ENCODE measurements at places on chromosomes 7 and 10.

DNA sequence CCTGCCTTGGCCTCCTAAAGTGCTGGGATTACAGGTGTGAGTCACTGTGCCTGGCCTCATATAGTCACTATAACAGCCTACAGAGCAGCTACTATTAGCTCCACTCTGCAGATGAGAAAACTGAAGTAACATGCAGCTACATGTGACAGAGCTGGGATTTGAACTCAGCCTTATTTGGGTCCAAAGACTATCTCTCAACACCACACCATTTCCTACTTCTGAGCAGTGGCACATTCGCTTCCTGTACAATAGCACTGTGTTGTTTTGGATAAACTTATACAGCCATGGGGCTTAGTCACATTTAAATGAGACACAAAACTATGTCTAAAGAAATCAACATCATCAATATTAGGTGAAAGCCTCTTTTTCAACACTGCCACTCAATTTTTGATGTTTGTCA, 69.8 kb upstream of the DNAJB12 start:
- DNase-seq = no peak

DNA sequence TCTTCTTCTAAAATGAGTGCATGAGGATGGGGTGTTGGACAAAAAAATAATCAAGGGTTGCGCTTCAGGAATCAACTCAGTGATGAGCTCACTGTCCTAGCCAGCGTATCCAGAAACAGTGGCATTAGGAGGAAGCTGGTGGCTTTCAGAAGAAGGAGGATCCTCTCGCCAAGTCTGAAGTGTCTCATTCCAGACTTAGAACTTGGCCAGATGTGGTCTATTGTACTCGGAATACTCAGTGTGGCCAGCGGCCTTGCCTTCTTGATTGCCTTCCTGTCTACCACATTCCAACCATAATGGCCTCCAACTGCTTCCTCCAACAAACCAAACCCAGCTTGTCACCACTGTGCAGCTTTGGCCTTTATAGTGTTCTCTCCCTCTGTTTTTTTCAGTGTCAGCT, 732.4 kb downstream of the KCNMA1 start:
- DNase-seq = no peak

- peak; percentile 4 for DNase-seq
These were observed 41.7 kb downstream of the PPP1R3C start for GRCh38 chr10:91590904-91591796.

DNA sequence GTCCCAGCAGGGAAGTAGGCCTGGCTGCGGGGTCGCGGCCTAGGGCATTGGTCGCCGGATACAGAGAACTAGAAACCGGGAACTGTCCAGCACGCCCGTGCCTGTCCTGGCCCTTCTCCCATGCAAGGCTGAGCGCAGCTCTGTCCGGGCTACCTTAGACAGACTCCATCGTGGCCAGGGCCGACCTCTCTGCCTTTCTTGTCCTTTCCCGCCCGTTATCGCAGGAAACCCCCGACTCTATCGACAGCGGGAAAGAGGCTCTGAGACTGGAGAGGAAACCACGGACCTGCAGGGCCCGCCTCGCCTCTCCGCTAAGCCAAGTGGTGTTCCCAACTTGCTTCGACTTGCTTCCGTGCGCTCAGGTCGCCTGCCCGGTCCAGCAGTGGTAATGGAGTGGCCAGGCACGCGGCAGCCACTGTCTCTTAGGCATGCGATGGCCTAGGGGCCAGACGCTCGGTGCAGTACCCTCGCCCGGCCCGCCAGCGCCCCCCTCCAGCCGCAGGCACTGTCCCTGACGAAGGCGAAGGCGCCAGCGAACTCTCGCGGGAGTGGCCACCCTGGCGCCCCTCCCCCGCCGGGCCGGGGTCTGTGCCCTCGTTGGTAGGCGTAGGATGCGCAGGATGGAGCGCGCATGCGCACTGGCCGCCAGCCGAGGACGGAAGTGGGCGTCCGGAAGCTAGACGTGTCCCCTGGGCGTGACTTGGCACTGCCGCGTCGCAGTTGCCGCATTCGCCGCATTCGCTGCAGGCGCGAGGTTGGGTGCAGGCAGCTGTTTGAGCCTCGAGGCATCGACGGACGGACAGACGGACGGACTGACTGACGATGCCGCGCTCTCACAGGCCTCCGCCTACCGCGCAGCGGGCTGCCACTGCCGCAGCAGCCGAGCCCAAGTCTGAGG, 54.4 kb downstream of the MCMBP start:
- DNase-seq = no peak

GRCh38 chr7:135448753-135449152, 61.1 kb downstream of the CNOT4 start:
- no peak for DNase-seq

DNA sequence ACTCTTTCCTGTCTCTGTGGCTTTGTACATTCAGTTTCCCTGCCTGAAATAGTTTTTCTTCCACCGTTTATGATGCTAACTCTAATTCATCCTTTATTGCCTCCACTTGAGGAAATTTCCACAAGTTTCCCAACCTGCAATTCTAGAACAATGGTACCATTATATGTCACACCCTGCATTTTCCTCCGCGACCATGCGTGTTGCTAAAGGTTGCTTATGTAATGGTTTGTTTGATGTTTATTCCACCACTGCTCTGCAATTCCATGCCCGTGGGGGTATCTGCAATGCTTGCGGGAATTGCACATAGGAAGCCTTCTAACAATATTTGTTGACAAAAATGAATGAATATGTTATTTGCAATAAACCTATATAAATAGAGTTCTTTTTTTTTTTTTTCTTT, 69.5 kb upstream of the ST8SIA6 start:
- no peak for DNase-seq

GRCh38 chr7:3240826-3241430, 60.1 kb upstream of the SDK1 start:
- no peak for DNase-seq

GRCh38 chr7:129465080-129465479, 30.8 kb downstream of the STRIP2 start:
- DNase-seq = no peak

GRCh38 chr10:116118847-116119246, 154.2 kb downstream of the GFRA1 start:
- DNase-seq = no peak

DNA sequence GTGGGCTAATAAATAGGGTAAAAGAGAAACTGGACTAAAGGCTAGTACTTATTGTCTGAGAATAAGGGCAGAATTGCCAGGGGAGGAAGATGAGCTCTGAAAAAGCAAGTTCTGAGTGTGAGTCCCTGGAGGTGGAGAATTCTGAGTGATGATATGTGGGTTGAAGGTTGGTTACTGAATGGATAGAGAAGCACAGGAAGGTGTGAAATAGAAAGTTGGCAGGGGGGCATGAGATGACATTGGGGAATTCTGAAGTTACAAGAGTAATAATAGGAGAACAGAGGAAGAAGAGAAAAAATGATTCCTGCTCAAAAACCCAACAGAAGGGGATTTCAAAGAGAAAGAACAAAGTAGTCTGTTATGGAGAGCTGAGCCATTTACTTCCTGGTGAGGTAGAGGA, 76.9 kb downstream of the PRKCQ start:
- DNase-seq = no peak

DNA sequence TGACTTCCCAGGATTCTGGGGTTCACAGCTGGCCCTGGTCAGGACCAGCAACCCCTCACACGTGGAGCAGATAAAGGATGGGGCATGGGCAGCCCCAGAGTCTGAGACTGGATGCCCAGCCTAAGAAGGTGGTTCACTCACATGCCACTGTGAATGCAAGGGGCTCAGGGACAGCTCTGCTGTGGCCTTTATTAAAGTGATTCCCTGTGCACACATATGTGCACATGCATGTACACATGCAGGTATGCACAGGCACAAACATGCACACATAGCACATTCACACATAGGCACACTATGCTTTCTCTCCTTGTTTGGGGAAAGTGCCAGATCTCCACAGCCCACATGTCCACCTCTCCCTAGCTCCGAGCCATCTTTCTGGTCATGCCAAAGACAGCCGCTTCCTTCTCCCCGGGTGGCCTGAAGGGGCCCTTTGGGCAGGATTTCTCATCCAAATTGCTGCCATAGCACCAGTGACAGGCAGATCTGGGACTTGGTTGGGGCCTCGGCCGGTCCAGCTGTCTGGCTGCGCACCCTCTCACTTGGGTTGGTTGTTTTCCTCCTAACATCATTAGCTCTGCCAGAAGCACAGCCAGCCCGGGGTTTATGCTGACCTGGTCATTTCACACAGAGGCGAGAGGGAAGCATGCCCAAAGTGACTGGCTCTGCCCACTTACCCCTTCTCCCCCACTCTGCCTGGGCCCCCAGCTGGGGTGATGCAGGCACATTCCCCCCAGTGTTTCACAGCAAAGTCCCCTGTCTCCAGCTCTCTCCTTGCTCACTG, 1.4 kb downstream of the GCK start:
- no peak for DNase-seq

DNA sequence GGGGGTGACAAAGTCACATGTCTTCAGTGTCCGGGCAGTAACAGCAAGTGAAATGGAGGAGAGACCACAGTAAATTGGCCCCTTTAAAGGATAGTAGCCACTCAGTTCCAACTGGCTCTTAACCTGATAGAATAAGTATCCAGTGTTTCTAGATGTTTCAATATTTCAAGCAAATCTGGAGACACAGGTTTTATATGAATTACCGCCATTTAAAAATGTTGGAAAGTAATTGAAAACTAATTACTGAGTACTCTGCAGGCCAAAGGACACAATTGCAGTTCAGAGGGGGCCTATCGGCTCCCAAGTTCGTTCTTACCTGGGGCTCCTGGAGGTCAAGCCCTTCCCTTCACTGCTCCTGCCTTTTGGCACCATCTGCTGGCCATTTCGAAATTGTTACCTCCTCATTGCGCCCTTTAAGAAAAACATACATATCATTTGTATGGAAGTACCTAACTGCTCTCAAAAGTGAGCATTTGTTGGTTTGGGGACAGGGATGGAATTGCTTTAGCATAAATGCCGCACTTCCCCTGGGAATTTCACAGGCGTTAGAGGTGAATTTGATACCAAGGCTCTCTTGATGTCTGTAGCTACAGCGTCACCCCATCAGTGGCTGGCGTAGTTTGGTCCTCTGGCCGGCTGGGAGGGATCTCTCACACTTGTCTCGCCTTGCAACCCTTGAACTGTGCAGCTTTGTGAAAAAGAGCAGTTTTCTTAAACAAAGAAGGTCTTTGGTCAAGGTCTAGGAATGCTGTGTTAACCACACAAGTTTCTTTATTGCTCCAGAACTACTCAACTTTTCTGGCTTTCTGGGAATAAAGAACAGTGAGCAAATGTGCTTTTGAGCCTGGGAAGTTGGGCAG, 220.0 kb downstream of the ARHGAP21 start:
- DNase-seq = no peak

- peak; percentile 40 for DNase-seq
These were observed 36.5 kb downstream of the DLG5 start for GRCh38 chr10:77890097-77890496.

DNA sequence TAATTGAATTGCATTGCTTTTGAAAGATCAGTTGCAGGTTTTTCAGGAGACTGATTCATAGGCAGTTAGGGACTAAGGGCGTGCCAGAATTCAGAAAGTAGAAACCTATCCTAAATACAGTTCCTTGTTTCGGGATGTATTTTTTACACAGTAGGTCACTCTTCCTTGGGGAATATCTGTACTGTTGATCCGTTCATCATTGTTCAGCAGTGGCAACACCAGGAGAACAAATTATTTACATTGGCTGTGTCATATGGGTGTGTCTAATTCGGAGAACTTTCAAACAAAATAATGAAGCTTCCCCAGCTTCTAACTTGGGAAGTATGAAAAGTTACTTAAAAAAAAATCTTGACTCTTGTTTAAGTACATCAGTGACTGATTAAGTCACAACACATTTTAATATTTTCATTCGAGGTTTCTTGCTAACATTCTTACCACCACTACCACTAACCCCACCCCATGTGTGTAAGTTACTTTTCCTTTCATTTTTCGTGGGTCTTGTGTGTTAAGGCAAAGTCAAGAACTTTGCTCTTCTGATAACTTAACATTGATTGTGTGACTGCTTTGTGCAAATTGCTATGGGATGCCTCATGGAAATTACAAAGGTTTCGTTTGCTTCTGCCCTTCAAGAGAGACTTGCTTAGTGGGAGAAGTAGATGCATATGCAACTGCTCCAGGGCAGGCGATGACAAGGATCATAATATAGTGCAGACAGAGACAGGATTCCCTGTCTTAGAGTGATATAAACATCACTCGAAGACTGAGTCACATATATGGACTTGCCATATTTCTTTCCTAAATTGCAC, 43.8 kb upstream of the RPA3 start:
- no peak for DNase-seq

- no peak for DNase-seq
These were observed 62.7 kb downstream of the SUGCT start for GRCh38 chr7:40197527-40197926.

DNA sequence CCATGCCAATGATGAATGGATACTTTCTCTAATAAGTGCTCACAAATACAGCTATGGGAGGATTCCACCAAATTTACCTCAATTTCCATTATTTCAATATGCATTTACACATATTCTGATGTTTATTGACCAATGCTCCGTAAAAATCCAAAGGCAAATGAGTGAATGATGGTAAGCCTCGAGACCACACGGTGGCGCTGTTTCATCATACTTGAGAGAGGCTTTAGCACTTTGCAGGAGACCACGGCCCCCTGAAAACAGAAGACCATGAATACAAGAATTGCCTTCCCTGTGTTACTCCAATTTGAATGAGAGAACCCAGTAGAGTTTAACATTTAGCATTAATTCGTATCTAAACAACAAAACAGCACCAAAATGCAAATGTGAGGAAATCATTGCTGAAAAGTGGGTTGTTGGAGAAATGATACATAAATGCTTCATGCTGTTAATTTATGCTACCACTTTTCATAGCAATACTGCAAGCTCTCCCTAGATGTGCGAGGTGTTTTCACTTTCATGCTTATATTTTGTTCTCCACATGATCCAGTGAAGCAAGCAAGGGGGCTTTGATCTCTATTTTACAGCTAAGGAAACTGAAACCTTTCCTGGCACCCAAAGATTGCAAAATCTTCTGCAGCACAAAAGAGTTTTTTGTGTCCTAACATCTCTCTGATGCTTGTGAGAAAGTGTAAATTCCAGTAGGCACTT, 35.4 kb downstream of the TRIL start:
- peak; percentile 63 for DNase-seq

GRCh38 chr7:88259656-88260380, 40.0 kb upstream of the SRI start:
- DNase-seq = no peak

DNA sequence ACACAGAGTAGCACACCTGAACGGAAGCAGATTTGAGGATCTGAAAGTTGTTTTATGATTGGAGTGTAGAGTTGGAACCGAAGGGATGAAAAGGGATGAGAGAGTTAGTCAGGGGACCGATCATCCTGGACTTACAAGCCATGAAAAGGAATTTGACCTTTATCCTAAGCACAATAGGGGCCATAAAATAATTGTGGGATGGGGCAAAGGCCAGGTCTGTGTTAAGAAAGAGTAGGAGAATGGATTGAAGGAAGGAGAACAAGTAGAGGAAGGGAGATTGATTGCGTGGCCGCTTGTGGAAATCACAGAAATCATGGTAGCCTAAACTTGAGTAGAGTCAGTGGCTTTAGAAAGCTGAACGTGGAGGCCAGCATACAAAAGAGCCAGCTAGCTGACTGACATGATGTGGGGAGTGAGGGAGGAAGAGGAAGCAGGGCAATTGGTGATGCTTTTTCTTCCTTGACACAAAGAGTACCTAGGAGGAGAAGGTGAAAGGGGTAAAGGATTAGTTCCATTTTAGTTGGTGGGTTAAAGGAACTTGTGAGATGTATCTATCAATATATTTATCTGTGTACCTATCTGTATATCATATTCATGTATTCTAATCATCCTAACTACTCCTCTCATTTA, 67.1 kb upstream of the RPA3 start:
- DNase-seq = no peak

Data from NCI-H510A (cell line).